Fibroblast of the conjunctiva (primary cell): ENCODE measurements at places on chromosomes 1 and 21.

GRCh38 chr1:42777852-42778251 is 6.9 kb upstream of the TMEM269 start:
- DNase-seq, result peak; percentile 24

- DNase-seq, result peak; percentile 31
Observed at GRCh38 chr1:66623812-66624211, 89.9 kb downstream of the SGIP1 start.

GRCh38 chr1:49051647-49052046 is 275.0 kb upstream of the BEND5 start:
- DNase-seq, result no peak

DNA sequence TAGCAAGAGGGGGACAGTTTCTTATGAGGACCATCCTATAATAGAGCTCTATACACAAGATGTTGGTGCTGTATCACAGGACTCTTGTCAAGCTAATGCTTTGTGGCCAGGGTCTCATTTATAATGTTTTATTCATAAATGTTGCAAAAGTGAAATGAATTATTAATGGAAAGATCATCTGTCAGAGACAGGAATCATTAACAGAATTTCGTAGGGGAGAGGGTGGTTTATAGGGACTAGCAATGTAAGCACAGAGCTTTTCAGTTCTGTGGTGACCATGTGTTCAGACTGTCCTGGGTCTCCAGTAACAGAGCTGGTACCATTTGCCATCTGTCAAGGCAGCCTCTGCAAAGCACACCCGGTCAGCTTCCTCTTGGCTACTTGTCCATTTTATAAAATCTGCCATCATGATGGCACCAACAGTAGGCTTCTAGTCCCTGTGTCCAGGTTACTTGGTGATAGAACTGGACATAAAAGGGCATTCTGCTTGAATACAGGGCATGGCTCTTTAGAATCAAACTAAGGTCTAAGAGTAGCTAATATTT is 36.2 kb downstream of the LPAR3 start:
- no peak for DNase-seq

GRCh38 chr1:164510435-164510834 is 48.5 kb upstream of the PBX1 start:
- peak; percentile 14 for DNase-seq

GRCh38 chr1:226868726-226869125 is 1.7 kb upstream of the PSEN2 start:
- DNase-seq, result no peak

- no peak for DNase-seq
Observed at GRCh38 chr1:172640111-172640510, 18.8 kb upstream of the FASLG start.

GRCh38 chr1:91535441-91535840 is 34.8 kb downstream of the CDC7 start:
- no peak for DNase-seq

DNA sequence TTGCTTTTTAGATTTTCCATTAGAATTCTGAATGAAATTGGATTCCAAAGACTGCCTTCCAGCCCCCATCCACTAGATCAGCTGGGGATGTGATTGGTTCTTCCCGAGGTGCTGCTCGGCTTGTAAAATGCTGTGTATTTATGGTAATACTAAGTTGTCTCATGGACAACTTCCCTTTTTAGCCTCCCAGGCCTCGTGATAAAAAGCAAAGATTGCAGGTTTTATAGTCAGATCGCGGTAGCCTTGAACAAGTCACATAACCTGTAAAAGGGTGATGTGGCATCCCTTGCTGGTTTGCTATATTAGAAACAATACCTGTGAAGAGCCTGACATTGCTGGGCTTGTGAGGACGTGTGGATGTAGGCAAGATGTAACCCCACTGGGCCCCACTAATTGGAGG is 10.4 kb downstream of the MUL1 start:
- DNase-seq, result no peak

DNA sequence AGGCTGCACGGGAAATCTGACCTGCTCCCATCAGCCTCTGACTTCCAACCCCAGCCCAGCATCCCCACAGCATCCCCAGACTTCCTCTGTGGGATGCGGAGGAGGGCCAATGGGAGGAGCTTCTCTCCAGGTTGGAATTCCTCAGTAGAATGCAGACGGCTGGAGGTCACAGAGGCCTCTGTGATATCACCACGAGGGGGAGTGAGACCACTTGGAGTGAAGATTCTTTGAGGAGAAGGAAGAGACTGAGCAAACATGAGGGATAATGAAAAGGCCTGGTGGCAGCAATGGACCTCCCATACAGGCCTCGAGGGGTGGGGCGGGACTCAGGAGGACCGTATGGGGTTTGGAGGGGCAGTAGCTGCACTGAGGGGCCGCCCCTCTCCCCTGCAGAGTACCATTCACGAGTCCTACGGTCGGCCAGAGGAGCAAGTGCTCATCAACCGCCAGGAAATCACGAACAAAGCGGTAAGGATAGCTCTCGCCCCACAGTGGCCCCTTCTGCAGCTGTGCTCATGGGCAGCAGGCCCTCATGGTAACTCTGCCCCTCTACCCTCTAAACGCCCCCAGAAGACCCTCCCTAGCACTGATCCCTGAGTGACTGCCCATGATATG is at the start of gene CATSPER4:
Gene CATSPER4, plus strand, starts transcription at position 230 of the 615 bp plus-strand sequence. Its CDS starts 26 bp downstream, at position 256.
- DNase-seq, result no peak

- no peak for DNase-seq
Observed at GRCh38 chr1:202642619-202643291, 67.5 kb downstream of the SYT2 start.

GRCh38 chr1:81690676-81691453 is 109.9 kb upstream of the ADGRL2 start:
- DNase-seq, result no peak

DNA sequence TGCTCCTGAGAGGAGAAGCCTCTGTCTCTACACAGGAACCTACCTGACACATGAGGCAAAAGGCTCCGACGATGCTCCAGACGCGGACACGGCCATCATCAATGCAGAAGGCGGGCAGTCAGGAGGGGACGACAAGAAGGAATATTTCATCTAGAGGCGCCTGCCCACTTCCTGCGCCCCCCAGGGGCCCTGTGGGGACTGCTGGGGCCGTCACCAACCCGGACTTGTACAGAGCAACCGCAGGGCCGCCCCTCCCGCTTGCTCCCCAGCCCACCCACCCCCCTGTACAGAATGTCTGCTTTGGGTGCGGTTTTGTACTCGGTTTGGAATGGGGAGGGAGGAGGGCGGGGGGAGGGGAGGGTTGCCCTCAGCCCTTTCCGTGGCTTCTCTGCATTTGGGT is 3.9 kb upstream of the ACKR1 start:
- DNase-seq, result no peak

GRCh38 chr1:91682882-91683597 is 182.4 kb downstream of the CDC7 start:
- DNase-seq, result no peak

- DNase-seq, result peak; percentile 80
Observed at GRCh38 chr1:55468142-55468795, 253.1 kb upstream of the USP24 start.
